Large intestine (tissue), 12 donors: ENCODE measurements at places on chromosomes 2 and 18. TPM values are rescaled to one million over a fixed set of nuclear protein-coding genes. Genes with fewer than 3 reads are reported as not detected.
A peak's percentile ranks its signal among the peaks of the same experiment; 100 is the strongest.

Gene DSC1
- polyA plus RNA-seq, result 0.04 TPM

Gene ABCG8
- 24.3 TPM for polyA plus RNA-seq

DNA sequence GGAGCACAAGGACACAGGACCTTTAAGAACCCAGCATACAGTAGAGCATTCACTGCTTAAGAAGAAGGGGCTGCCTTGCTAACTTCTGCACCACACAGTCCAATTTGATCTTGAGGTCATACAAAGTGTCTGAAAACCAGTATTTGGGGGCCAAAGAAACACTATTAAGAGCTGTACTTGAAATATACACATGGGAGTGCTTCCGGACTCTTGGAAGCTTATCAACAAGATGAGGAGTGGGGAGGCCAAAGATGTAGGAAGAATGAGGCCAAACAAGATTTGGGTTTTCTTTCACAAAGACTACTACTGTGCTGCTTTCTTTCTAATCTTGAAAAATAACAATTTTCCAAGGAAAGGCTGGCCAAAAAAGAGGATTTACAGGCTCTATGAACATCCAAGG lies 24.8 kb upstream of the MALL start:
- H3K36me3 ChIP-seq, result no peaks in the 10 kb centered on the region
- H3K4me3 ChIP-seq, result no peak overlapping the region
- no peaks in the 10 kb centered on the region for H3K4me1 ChIP-seq
- no peaks in the 10 kb centered on the region for H3K27me3 ChIP-seq

DNA sequence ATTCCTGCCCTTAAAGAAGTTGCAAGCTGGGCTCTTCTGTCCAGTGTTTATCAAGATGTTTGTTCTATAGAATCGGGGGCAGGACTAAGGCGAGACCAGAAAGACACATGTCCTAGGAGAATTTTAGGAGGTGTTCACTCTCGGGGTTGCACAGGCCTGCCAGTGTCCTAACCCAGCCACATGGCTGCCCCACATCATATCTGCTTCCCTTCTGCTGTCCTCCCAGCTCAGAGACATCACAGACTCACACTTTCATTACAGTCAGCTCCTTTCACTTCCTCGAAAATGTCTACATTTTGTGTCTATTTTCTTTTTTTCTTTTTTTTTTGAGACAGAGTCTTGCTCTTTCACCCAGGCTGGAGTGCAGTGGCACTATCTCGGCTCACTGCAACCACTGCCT lies 10.7 kb upstream of the MRO start:
- H3K4me1 ChIP-seq, result peaks cover 7% of the 10 kb centered on the region
- no peak overlapping the region for H3K4me3 ChIP-seq
- no peaks in the 10 kb centered on the region for H3K27me3 ChIP-seq
- DNase-seq, result no peak
- H3K36me3 ChIP-seq, result no peaks in the 10 kb centered on the region

DNA sequence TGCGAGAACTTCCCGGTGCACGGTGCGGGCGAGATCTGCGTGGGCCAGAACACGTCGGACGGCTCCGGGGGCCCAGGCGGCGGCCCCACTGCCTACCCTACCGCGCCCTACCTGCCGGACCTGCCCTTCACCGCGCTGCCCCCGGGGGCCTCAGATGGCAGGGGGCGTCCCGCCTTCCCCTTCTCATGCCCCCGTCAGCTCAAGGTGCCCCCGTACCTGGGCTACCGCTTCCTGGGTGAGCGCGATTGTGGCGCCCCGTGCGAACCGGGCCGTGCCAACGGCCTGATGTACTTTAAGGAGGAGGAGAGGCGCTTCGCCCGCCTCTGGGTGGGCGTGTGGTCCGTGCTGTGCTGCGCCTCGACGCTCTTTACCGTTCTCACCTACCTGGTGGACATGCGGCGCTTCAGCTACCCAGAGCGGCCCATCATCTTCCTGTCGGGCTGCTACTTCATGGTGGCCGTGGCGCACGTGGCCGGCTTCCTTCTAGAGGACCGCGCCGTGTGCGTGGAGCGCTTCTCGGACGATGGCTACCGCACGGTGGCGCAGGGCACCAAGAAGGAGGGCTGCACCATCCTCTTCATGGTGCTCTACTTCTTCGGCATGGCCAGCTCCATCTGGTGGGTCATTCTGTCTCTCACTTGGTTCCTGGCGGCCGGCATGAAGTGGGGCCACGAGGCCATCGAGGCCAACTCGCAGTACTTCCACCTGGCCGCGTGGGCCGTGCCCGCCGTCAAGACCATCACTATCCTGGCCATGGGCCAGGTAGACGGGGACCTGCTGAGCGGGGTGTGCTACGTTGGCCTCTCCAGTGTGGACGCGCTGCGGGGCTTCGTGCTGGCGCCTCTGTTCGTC lies 1.7 kb downstream of the FZD7 start:
- peaks cover 4% of the 10 kb centered on the region for H3K36me3 ChIP-seq
- peak overlapping the region; percentile 64 for H3K4me3 ChIP-seq
- DNase-seq, result peak; percentile 75
- H3K27me3 ChIP-seq, result peaks cover 4% of the 10 kb centered on the region
- H3K4me1 ChIP-seq, result peaks cover 40% of the 10 kb centered on the region

GRCh38 chr2:111207851-111208250 lies 87.1 kb downstream of the BCL2L11 start:
- H3K4me3 ChIP-seq, result no peak overlapping the region
- no peaks in the 10 kb centered on the region for H3K27me3 ChIP-seq
- H3K4me1 ChIP-seq, result peaks cover 9% of the 10 kb centered on the region
- no peaks in the 10 kb centered on the region for H3K36me3 ChIP-seq
- peak overlapping the region; percentile 63 for H3K27ac ChIP-seq

Gene GKN2
- polyA plus RNA-seq, result 0.10 TPM

GRCh38 chr18:48663931-48664847 lies 125.4 kb downstream of the CTIF start:
- H3K4me1 ChIP-seq, result peaks cover 4% of the 10 kb centered on the region
- H3K4me3 ChIP-seq, result no peak overlapping the region
- peaks cover 6% of the 10 kb centered on the region for H3K36me3 ChIP-seq
- no peak overlapping the region for H3K27ac ChIP-seq
- DNase-seq, result peak; percentile 65
- no peaks in the 10 kb centered on the region for H3K27me3 ChIP-seq

Gene FAM237A
- not detected for polyA plus RNA-seq

Gene MAP3K19
- 0.01 TPM for polyA plus RNA-seq

Gene SLC9A4
- polyA plus RNA-seq, result 0.04 TPM

Gene RRM2
- 33.2 TPM for polyA plus RNA-seq

- peak overlapping the region; percentile 84 for H3K27ac ChIP-seq
- no peaks in the 10 kb centered on the region for H3K36me3 ChIP-seq
- H3K27me3 ChIP-seq, result no peaks in the 10 kb centered on the region
- peaks cover 60% of the 10 kb centered on the region for H3K4me1 ChIP-seq
- no peak for DNase-seq
Observed at GRCh38 chr2:100781523-100782379, 38.2 kb upstream of the NPAS2 start.

- peaks cover 11% of the 10 kb centered on the region for H3K27me3 ChIP-seq
- no peak overlapping the region for H3K4me3 ChIP-seq
- H3K4me1 ChIP-seq, result no peaks in the 10 kb centered on the region
- DNase-seq, result no peak
- no peak overlapping the region for H3K27ac ChIP-seq
Observed at GRCh38 chr18:47737956-47738355, 192.5 kb downstream of the SMAD2 start.

DNA sequence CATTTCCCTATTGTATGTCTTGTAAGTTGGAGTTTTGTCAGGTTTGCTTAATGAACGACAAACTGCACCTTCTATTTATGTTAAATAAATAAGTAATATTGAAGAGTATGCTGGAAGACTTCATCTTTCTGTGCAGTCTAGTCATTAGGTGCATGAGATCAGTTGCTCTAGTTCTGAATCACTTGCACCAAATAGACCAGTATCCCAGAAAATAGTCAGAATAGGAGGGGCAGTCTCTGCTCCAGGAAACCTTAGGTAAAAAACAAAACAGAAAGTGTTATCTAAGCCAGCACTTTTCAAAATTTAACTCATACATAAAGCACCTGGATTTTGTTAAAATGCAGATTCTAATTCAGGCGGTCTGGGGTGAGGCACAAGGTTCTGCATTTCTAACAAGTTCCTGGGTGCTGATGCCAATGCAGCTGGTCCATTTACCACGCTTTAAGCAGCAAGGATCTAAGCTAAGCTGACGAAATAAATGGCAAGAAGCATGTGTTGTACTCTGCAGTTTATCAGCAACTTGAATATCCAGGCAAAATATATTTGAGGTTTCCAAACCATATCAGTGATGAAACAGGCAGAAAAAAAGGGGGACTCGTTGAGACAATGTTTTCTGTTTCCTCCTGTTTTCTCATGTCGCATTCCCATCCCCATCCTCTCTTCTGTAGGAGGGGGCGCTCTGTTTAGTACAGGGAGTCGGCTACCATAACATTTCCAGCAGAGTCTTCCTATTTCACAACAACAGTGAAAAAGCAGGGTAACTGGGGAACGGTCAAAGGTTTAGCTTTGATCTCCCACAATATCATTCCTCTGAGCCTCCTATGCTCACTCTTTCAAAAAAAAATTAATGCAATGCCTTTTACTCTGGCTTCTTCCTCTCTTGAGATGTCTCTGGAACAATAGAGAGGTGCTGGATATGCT lies 106.4 kb downstream of the MBD2 start:
- no peaks in the 10 kb centered on the region for H3K36me3 ChIP-seq
- H3K4me1 ChIP-seq, result no peaks in the 10 kb centered on the region
- no peak overlapping the region for H3K27ac ChIP-seq
- H3K27me3 ChIP-seq, result no peaks in the 10 kb centered on the region
- no peak for DNase-seq
- no peak overlapping the region for H3K4me3 ChIP-seq

Gene BCL2
- polyA plus RNA-seq, result 8.8 TPM

DNA sequence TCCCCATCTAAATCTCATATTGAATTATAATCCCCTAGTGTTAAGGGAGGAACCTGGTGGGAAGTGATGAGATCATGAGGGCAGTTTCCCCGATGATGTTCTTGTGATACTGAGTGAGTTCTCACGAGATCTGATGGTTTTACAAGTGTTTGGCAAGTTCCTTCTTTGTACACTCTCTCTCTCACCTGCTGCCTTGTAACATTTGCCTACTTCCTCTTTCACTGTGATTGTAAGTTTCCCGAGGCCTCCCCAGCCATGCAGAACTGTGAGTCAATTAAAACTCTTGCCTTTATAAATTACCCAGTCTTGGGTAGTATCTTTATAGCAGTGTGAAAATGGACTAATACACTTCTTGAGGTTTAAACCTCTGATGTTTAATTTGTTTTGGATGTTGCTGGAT lies 177.5 kb downstream of the CD8B2 start:
- H3K4me3 ChIP-seq, result no peak overlapping the region
- no peaks in the 10 kb centered on the region for H3K36me3 ChIP-seq
- H3K4me1 ChIP-seq, result no peaks in the 10 kb centered on the region
- H3K27ac ChIP-seq, result no peak overlapping the region

- H3K36me3 ChIP-seq, result no peaks in the 10 kb centered on the region
- H3K4me1 ChIP-seq, result peaks cover 8% of the 10 kb centered on the region
- H3K27ac ChIP-seq, result no peak overlapping the region
- no peak overlapping the region for H3K4me3 ChIP-seq
Observed at GRCh38 chr18:58785171-58785805, 79.4 kb upstream of the ZNF532 start.

DNA sequence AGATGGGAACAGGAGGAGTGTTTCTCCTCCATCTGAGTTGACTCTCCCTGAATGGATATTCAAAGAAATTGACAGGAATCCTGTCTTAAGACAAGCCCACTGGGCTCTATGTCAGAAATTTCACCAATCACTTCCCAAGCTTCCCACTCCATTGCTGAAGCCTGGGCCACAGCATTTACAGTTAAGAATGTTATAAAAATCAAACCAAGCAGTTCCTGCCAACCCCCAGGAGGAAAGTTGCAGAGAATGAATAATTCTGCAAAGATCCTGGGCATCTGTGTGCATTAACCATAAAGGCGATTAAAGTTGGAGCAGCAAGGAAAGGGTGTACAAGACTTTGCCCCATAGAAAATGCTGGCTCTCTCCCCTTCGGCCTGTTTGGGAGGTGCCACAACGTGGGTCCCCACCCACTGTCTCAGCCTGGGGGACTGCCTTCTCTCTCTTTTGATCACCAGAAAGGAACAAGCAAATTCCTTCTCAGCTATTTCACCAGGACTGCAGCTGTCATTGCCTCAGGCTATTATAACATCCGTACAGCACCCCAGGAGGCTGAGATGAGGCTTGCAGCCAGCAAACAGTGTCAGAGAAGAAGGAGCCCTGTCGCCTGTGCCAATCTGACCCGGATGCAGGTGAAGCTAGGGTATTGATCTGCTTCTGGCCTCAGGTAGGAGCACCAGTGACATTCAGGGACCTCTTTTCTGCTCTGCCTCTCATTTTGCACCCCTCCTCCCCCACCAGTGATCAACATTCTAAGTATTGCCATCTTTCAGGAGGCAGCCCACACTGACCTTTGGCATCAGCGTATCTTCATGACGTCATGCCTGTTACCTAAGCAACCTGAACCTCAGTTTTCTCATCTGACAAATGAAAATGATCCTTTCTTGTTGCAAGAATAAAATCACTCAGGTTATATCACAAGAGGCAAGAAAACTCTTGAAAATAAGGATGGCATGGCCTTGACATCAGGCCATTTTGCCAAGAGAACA lies 219.0 kb downstream of the SH3BP4 start:
- H3K27ac ChIP-seq, result no peak overlapping the region
- H3K4me3 ChIP-seq, result no peak overlapping the region
- peaks cover 10% of the 10 kb centered on the region for H3K4me1 ChIP-seq
- no peaks in the 10 kb centered on the region for H3K36me3 ChIP-seq
- peak; percentile 47 for DNase-seq

- H3K27me3 ChIP-seq, result no peaks in the 10 kb centered on the region
- H3K4me1 ChIP-seq, result no peaks in the 10 kb centered on the region
- H3K27ac ChIP-seq, result no peak overlapping the region
- H3K4me3 ChIP-seq, result no peak overlapping the region
- no peak for DNase-seq
Observed at GRCh38 chr2:15084826-15085489, 452.4 kb downstream of the LRATD1 start.

Gene DCDC2C
- 0.33 TPM for polyA plus RNA-seq

DNA sequence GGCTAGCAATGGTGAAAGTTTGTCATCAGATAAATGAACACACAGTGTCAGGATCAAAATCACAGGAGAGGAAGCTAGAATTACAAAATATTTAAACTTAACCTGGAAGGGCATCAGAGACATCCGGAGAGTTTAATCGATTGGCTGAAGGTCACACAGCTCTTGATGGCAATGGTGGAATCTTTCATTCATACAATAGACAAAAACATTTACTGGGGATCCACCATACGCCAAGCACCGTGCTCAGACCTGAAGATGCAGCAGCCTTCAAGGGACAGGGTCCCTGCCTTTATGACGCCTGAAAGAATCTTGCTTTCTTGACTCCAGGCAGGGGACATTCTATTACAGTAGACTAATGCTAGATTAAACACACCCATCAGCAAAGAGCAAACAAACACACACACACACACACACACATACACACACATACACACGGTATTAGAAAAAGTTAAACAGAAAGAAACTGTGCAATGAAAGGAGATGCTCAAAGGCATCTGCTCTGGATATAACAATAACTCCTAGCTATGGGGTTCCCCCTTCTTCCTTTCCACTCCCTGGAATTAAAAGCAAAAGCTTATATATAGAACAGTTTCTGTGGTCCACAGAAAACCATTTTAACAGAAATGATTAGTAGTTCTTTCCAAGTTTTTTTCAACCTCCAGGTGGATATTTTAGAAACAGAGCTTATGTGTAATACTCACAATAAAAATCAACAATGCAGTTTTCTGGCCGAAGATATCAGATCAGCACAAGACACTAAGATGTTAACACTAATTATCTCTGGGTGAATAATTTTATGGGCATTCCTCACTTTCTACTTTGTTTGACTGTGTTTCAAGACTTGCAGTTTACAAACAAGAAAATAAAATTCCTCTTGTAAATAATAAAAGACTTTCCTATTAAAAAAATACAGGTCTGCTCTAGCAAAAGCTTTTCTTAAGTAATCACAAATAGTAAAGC lies 151.7 kb downstream of the ANKRD44 start:
- no peak overlapping the region for H3K27ac ChIP-seq
- no peaks in the 10 kb centered on the region for H3K36me3 ChIP-seq
- no peaks in the 10 kb centered on the region for H3K4me1 ChIP-seq
- no peak for DNase-seq
- no peaks in the 10 kb centered on the region for H3K27me3 ChIP-seq
- no peak overlapping the region for H3K4me3 ChIP-seq
